ENCODE measurements at places on chromosomes 16 and 17.

GRCh38 chr17:50363217-50364060 lies 9.5 kb downstream of the MRPL27 start:
- peak; percentile 76 for DNase-seq

GRCh38 chr17:61065263-61065773 lies 334.3 kb upstream of the TBX2 start:
- no peak for DNase-seq

- DNase-seq = no peak
These were observed 29.7 kb downstream of the MGRN1 start for GRCh38 chr16:4654011-4654963.

- no peak for DNase-seq
These were observed 10.9 kb downstream of the LYRM9 start for GRCh38 chr17:27882162-27882840.

- DNase-seq = no peak
These were observed 5.3 kb downstream of the FAM234A start for GRCh38 chr16:239948-240277.

DNA sequence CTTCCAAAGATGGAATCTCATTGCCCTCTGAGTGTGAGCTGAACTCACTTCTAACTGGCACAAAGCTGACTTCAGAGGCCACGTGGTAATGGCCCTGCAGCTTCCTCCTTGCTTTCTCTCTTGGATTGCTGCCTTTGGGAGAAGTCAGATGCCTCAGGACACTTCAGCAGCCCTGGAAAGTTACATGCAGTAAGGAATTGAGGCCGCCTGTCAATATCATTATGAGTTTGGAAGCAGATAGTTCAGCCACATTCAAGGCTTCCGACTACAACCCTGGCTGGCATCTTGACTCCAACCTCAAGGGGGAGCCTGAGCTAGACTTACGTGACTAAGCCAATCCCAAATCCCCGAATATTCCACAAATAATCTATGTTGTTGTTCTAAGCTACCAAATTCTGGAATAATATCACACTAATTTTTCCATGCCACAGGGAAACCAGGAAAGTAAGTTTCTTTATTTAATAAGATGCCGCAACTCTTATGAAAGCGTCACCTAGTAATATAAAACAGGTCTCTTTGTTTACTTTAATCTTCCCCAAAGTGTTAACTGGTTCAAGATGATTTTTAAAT lies 13.6 kb downstream of the CEP20 start:
- DNase-seq = peak; percentile 64

DNA sequence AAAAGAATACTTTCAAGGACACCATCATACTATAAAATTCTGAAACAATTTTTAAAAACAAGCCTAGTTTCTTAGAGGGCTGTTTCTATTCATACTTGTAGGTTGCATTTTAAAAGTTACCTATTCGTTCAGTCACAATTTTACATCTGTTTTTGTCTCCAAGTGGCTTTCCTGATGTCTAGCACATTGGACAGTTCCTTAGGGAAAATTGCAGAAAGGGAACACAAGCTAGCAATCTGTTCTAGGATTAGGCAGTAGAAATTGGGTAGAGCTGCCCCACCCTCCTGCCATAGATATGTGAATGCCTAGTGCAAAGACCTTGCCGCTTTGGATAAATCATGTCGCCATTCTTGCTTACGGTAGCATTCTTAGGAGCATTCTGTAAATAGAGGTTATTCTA lies 358.9 kb downstream of the RBFOX1 start:
- no peak for DNase-seq

DNA sequence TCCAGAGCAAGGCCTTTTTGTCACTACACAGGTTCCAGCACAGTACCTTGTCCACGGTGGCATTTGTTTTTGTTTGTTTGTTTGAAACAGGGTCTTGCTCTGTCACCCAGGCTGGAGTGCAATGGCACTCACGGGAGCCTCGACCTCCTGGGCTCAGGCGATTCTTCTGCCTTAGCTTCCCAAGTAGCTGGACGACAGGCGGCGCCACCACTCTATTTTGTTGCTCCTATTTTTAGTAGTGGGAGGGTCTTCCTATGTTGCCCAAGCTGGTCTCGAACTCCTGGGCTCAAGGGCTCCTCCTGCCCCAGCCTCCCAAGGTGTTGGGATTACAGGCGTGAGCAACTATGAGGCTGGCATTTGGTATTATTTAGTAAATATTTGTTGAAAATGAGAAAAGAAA lies 10.3 kb downstream of the MRC2 start:
- peak; percentile 60 for DNase-seq

- no peak for DNase-seq
These were observed 487 bp downstream of the RANBP10 start for GRCh38 chr16:67805718-67806427.

GRCh38 chr16:81629034-81629802 lies 149.9 kb upstream of the PLCG2 start:
- DNase-seq = no peak

Measured in Karpas-422 (cell line).